Activated CD4-positive, alpha-beta T cell treated with anti-CD3 and anti-CD28 coated beads, Interleukin-2, amount 50 U/mL, for 48 hours (primary cell): ENCODE measurements at places on chromosomes 6 and 20.

DNA sequence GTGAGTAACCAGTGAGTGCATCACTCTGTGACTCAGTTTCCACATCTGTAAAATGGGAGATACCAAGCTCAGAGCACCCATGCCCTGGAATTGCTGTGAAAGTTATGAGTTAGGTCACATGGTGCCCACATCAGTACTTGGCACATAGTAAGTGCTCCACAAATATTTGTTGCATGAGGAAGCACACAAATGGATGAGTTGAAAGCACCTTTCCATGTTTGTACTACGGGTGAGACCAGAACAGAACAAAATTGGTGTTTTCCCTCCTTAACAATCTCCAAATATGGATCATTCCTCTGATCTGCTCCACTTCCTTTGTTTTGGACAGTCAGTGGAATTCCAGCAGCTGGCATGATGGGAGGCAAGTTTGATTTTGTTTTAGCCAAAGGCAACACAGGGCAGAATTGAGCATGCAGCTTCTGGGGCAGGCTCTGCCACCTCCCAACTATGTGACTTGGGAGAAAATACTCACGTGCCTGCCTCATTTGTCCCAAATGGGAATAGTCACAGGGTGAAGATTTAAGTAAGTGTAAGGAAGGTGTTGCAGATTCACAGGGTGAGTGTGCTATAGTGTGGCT, 503.7 kb upstream of the SULF2 start:
- DNase-seq = no peak

- no peak for DNase-seq
These were observed 8.0 kb downstream of the ZBTB24 start for GRCh38 chr6:109474995-109475394.

GRCh38 chr6:53230775-53231467, 82.3 kb upstream of the GCM1 start:
- DNase-seq = no peak

DNA sequence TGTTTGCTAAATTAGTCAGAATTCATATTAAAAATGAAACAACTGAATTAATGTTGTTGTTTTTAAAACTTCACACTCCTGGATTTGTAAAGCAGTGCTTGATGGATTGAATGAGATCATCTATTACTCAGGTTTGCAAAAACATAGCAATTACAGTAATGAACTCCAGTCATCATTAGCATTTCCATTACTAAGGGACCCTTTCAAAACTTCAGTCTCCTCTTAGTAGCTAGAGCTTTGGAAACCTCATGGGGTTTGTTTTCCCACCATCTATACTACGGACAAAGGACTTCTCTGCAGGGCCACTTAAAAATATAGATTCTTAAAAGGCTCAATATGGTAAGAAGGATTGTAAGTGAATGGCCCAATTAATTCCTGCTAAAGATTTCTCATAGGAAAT, 209.9 kb upstream of the PRND start:
- no peak for DNase-seq

GRCh38 chr20:20571068-20571780, 141.2 kb downstream of the RALGAPA2 start:
- no peak for DNase-seq

DNA sequence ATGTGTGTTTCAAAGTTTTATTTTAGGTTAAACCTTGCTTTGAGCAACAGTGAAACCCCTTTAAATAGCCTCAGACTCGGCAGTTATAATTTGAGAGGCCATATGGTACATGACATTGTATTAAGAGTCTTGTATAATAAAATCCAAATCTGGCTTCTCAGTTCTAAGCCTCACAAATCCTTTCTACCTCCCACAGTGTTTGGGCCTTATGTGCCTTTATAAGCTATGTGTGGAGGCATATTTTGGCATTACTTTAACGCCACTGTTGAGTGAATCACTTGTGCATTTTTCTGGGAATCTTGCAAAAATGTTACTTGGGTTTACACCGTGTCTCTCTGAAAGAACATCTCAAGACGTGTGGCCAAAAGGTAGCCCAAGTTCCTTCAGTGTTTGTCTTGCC, 152.4 kb downstream of the COL9A1 start:
- DNase-seq = no peak

GRCh38 chr6:129679275-129679674, 30.7 kb downstream of the ARHGAP18 start:
- no peak for DNase-seq

DNA sequence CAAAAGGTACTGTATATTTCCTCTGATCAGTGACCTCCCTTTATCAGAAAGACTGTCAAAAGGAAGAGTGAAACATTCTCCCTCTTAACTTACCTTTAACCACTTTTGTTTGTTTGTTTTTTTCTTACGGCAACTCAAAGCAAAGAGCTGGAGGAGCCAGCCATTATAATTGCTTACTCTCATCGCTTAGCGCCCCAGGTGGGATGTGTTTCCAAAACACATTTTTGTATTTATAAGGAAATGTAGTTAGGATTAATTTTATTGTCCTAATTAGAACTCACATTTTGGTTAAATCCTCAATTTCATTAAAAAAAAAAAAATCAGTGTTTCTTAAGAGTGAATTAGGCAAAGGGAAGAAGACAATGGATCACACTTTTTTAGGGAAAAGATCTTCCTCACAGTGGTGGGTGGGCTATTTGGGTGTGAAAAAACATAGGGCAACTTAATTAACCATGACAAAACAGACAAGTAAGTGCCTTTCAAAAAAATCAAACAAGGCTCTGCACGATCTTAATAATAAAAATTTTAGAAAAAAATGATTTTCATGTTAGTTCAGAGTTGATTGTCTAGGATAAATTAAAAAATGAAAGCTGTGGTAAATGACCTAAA, 1.2 kb upstream of the PHACTR2 start:
- DNase-seq = no peak

GRCh38 chr6:158377860-158378259, 65.6 kb downstream of the TULP4 start:
- DNase-seq = no peak

DNA sequence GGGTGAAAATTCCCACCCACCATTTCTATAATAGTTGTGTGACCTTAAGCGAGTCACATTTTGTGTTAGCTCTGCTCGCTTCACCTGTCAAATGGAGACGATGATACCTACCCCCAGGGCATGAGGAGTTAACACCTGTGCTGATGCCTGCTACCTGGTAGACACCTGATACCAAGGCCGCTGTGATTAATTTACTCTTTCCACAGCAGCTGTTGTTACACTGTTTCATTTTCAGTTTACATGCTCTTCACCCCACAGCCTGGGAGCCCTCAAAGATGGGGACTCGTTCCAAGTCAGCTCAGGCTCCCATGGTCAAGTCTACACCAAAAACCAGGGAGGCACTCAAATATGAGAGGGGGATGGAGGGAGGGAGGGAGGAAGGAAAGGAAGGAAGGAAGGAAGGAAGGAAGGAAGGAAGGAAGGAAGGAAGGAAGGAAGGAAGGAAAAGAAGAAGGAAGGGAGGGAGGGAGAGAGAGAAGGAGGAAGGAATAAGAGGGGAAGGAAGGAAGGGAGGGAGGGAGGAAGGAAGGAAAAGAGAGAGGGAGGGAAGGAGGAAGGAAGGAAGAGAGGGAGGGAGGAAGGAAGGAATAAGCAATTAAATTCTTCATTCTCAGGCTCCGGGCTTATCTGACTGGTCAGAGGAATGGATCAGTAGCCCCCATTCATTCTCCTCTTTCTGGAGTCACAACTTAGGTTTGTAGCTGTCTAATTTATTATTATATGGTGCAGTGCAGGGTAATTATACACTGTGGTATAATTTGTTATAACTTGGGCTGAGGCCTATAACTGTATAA, 40.9 kb downstream of the PDYN start:
- DNase-seq = no peak

DNA sequence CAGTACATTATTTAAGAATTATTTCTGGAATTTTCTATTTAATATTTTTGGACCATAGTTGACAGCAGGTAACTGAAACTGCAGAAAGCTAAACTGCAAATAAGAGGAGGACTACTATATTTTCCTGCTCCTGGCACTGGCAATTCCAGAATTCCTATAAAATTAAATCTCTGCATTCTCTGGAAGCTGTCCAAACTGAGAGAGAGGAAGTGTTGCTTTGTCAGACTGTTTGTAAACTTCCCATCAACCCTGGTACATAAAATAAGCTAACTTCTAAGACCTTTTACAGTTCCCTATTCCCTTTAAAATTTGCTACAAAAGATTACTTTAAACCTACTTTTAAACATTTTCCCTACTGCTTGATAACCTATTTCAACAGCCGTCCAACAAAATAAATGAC, 196.1 kb upstream of the RUNX2 start:
- DNase-seq = no peak

DNA sequence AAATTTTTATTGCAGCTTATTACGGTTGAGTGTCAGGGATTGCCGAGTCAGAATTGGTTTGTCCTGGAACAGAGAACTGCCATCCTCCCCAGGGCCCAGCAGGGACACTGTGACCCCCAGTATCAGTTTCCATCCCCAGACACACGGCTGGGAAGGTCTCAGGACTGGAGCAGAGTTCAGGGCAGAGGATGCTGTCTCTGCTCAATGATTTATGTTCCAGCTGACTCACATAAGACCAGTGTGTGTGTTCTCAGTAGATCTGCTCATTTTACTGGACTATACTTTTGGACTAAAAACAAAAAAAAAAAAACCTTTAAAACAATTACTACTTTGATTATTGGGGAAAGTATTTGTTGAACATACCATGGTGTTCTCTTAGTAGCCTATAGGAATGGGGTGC, 44.2 kb downstream of the FNDC1 start:
- no peak for DNase-seq

- no peak for DNase-seq
These were observed 1.1 kb upstream of the SLC2A10 start for GRCh38 chr20:46708172-46708860.

GRCh38 chr6:47180633-47181032, 129.1 kb downstream of the TNFRSF21 start:
- no peak for DNase-seq

DNA sequence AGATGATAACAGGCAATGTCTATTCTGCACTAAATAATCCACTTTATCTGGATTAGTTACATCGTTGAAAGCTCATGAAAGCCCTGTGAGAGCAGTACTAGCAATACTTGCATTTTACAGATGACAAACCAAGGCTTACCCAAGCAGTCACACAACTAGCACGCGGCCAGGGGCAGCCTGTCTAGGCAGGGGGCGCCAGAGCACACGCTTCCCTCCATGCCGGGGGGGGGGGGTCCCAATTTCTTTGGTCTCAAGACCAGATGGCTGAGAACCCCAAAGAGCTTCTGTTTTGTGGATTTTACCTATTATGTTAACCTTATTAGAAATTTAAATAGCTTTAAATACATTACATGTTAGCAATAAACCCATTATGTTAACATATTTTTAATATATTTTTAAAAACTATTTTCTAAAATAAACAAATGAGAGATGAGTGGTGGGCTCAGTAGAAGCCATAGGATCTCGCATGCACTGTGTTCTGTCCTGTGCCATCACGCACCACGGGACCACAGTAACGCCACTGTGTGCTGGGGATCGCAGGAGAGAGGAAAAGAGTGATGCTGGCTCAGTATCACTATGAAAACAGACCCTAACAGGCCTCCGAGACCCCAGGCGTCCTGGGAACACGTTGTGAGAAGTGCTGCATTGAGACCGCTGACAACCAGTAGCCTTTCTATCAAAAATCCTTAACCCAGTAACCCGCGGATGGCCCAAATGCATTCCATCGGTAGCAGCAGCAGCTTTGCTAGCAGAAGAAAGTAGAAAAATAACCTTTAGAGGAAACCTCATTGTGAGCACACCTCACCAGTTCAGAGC, 5.3 kb upstream of the PRR18 start:
- DNase-seq = peak; percentile 62

- DNase-seq = no peak
These were observed 7.6 kb upstream of the ID1 start for GRCh38 chr20:31597481-31597855.

DNA sequence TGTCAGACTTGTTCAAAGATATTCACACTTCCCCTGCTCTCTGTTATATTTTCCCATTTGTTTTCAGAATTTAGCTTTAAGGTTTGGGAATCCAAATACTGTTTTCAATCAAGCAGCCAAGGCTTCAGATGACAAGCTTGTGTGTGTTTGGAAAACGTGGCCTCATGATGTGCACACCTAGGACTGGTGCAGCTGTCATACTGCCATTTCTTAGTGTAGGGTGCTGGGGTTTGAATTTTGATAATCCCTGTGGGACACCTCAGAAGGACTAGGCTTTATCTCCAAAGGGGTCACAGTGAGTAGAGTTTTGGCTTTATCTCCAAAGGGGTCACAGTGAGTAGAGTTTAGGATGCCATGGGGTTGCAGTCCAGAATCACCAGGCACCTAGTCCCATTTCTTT, 65.3 kb upstream of the JAG1 start:
- no peak for DNase-seq

DNA sequence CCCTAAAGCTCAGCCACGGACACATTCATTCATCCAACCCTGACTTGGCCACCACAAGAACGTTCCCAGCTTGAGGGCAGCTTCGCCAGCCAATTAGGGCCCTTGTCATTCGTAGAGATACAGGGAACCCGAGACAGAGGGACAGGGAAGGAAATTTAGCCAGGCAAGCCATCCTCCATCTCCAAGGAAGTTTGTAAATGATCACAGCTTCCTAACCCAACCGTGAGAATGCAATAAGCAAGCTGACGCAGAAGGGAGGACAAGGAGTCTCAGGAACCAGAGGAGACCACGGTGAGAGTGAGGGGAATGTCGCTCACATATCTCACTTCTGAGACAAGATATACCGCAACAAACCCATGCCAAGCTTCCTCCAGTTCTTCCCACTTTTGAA, 1.4 kb downstream of the TRAM2 start:
- no peak for DNase-seq

DNA sequence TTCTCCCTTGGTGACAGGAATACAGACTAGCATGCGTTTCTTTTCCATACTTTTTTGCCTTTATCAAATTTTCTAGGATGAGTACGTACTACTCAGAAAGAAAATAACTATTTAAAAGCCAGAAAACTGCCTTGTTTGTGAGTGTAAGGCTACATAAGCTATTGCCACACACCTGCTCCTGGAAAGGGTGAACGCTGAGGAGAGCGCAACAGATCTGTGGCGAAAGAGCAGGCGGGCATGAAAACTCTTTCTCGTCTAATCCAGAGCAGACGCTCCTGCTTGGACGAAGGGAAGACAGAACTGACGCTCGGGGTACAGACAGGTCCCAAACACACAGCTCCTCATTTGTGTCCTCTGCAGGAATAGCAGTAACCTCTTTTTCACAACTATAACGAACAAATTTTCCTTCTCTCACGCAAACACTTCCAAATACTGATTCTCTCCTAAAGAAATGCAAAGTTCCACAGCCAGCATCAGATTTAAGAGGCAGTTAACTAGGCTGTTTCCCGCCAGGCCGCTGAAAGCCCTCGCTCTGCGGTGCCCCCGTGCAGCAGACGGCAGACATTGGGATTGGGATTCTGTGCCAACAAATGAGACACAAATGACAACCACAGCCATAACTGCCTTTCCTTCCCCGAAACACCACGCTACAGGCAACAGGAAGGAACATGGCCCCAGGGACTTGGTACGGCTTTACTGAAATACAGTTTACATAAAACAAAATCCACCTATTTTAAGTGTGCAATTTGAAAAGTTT, 20.0 kb downstream of the TAF4 start:
- no peak for DNase-seq
